GF-D8 (cell line): ENCODE measurements at places on chromosomes 16 and 17.

GRCh38 chr17:42403150-42403549 is 14.9 kb upstream of the STAT3 start:
- peak; percentile 7 for DNase-seq

DNA sequence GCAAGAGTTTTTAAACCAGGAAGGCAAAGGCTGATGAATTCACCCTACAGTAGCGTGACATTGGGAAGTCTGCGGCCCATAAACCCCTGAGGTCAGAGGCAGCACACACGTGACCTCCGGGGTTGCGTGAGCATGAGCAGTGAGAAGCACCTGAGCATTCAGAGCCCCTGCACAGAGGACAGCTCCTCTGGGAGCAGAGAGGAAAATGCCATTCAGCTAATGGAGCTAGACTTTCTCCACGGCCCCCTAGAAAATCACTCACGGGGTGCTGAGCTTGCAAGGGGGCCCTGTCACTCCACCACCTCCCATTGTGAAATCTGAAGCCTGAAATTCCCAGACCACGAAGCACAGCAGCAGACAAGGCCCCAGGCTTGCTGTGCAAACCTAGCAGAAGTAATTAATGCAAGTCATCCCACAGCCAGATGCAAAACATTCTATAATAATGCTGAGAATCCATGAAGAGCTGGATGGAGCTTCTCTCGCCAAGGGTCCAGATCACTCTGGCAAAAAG is 114.9 kb upstream of the RCVRN start:
- DNase-seq, result peak; percentile 72

DNA sequence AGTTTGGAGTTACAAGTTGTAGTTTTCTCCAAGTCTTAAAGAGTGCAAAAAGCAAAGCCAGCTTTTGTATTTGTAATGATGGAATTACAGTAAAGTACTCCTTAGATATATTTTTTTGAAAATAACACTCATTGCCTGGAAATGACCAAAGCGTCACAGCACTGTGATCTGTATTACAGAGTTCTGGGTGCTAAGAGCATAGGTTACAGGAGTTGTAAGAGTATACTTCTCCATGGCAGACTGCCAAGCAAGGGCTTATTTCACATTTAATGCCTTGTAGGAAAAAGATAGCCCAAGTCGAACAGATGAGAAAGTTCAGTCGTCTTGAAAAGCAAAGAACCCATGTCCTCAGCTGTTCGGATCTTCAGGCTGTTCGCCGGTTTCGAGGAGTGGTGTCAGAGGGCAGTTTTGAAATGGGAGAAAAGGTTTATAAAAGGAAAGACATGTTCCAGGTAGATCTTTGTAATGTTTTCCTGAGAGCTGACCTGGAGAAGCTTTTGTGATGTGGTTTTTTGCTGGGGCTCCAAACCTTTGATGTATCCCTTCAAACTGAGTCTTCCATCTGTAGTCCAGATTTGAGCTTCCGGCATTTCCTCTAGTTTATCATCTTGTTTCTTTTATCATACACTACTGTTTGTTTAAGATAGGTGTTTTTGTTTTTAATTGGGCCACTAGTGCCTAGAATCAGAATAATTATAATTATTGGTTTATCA is 41.3 kb downstream of the ERCC4 start:
- DNase-seq, result no peak

DNA sequence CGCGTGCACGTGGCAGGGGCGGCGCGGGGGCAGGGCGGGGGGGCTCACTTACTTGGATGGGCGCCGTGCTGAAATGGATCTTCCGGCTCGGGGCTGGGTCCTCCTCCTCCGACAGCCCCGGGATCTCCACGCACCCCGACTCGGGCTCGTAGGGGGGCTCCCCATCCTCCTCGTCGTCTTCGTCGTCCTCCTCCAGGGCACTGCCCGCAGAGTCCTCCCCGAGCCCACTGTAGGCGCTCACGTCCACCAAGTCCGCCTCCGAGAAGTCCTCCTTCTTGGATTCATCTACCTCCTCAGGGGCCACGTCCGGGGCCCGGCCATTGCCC is 1.4 kb downstream of the PPP1R9B start:
- DNase-seq, result no peak

GRCh38 chr17:74760404-74761105 is 12.1 kb downstream of the NHERF1 start:
- DNase-seq, result no peak

GRCh38 chr17:31696184-31696602 is 162.9 kb downstream of the COPRS start:
- DNase-seq, result no peak

- DNase-seq, result no peak
These were observed 41.0 kb downstream of the SNX29 start for GRCh38 chr16:12017558-12017957.

DNA sequence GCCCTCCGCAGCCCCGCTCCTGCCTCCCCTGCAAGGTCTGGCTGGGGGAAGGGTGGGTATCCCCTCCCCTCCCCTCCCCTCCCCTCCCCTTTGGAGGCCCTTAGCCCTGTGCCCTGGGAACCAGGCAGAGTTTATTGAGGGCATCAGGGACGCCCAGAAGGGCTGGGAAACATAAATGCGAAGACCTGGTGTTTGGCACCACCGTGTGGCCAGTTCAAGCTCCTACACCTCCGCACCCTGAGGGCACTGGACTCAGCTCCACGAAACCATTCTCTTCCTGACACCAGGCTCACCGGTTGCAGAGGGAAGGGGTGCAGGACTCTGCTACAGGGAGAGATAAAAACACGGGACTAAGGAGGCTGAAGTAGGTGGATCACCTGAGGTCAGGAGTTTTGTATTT is 1.0 kb upstream of the AIPL1 start:
- DNase-seq, result no peak
